Osteoblast (primary cell): ENCODE measurements at places on chromosomes 6 and 20.

- DNase-seq = no peak
These were observed 26.0 kb downstream of the DSTN start for GRCh38 chr20:17595856-17596255.

DNA sequence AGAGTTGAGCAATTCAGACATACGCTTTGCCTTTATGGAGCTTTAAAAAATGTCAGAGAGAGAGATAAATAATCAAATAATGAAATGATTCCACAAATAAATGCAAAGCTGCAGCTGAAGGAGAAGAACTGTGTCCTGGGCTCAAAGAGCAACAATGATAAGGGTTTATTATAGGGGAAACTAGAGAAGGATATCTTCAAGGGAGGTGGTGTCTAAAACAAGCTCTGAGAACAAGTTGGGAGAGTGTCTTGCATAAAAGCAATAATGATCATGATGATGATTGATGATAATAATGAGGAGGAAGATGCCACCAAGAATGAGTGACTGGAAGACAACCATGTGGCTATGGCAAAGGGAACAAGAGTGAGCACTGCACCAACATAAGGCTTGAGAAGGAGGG, 164.3 kb downstream of the KIF16B start:
- no peak for DNase-seq

DNA sequence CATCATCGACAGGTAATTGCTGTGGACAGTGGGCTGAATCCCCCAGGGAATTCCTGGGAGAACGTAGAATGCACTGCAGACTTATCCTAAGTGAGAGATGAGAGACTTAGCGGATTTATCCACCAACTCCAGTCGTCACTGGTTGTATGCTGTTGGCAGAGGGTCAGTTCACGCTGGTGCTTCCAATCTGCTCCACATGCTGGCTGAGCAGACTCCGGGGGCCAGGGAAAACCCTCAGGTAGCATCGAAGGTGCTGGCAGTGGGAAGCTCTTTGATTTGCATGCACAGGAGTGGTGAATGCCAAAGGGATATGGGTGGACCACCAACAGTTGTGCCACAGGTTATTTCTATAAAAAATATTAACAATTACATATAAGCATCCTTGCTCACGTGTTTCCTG, 20.2 kb downstream of the TTLL9 start:
- no peak for DNase-seq

DNA sequence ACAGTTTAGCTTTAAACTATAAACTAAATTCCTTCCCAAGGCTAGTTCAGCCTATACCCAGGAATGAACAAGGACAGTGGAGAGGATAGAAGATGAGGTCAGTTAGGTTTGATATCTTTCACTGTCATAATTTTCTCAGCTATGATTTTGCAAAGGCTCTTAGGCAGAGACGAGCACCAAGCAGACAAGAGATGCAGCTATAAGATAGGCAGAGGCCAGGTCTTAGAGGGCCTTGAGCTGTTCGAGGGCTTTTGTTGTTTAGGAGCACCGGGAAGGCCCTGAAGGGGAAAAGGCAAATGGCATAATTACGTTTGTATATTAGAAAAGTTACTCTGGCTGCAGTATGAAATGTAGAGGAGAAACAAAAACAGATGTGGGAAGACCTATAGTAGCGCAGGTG, 59.8 kb downstream of the DOP1A start:
- no peak for DNase-seq

GRCh38 chr6:15819226-15819625, 156.4 kb upstream of the DTNBP1 start:
- DNase-seq = no peak

DNA sequence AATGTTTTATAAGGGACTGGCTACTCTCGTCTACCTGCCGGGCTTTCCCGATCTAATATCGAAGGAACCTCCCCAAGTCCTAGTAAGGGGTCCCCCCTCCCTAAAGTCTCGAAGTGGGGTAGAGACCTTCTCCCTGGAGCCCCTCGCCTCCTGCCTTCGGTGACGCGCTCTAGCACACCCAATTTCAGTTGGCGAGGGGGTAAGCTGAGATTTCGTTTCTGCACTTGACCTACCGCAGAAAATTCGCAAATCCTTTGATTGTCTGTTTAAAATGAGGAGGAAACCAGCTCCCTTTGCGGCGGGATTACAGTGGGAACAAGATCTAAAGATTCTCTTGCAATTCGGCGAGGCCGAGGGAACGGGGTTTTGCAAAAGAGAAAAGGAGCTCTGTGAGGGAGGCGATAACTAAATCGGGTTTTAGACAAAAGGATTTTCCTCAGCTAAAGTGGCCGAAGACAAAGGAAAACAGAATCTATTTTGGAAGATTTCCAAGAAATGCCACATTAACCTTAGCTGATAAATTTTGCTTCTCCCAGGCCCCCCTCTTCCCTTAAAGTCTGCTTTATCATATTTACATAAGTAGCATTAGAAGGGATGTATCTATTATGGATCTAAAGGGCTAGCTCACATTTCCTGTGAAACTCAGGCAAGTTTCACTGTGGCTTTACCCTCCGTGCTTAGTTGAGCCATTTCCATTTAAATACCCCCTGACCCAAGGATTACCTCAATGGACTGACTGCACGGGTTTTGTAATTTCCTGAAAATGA, 8.4 kb downstream of the SIM1 start:
- peak; percentile 47 for DNase-seq

- peak; percentile 94 for DNase-seq
These were observed 83.0 kb downstream of the TMEM242 start for GRCh38 chr6:157240059-157240959.

- DNase-seq = no peak
These were observed 664.3 kb downstream of the RFPL4B start for GRCh38 chr6:113011389-113011788.

DNA sequence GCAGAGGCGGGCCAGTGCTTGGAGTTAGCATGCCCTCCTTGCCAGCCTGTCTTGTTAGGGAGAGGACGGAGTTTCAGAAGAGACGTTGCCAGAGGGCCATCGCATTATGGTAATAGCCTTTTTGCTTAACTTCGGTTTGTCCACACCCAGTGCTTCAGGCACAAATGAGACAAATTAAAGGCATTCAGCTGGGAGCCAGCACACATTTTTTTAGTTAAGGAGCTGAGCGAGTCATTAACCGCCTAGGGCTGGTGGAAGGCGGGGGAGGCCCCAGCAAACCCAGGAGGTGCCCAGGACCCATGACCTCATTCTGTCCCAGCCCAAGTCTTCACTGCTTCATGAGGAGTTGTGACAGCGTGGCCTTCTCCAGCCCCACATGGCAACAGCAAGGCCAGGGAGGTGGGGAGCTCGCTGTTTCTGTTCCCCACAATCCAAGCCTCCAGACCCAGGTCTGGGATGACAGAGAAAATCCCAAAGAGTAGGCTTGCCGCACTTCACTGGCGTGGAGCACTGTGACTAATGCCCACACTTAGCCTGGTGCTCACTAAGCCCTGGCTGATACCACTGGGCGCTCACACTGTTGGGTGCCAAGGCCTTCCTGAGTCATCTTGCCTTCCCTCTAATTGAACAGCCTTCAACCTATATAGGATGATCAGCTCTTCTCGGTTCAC, 237.1 kb downstream of the ANKRD60 start:
- peak; percentile 91 for DNase-seq

GRCh38 chr20:19074828-19075516, 137.5 kb upstream of the SLC24A3 start:
- peak; percentile 30 for DNase-seq

GRCh38 chr6:159059885-159060506, 15.2 kb upstream of the TAGAP start:
- DNase-seq = no peak

DNA sequence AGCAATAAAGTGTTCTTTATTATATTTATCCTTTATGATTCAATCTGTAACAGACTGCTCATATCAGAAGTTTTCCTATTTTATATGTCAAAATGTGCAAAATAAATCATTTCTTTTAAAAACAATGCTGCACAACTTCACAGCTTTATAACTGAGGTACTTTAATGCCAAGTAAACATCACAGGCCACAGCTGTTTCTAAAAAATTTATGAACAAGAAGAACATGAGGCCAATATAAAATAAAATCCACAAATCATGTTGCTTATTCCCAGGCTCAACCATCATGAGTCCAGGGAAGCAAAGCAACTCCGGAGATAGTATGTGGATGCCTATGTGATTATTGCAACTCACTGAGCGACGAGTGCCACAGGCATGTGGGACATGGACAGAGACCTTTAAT, 195.5 kb downstream of the ISM1 start:
- DNase-seq = no peak

- no peak for DNase-seq
These were observed 178.4 kb downstream of the MTHFD1L start for GRCh38 chr6:151043944-151044343.

DNA sequence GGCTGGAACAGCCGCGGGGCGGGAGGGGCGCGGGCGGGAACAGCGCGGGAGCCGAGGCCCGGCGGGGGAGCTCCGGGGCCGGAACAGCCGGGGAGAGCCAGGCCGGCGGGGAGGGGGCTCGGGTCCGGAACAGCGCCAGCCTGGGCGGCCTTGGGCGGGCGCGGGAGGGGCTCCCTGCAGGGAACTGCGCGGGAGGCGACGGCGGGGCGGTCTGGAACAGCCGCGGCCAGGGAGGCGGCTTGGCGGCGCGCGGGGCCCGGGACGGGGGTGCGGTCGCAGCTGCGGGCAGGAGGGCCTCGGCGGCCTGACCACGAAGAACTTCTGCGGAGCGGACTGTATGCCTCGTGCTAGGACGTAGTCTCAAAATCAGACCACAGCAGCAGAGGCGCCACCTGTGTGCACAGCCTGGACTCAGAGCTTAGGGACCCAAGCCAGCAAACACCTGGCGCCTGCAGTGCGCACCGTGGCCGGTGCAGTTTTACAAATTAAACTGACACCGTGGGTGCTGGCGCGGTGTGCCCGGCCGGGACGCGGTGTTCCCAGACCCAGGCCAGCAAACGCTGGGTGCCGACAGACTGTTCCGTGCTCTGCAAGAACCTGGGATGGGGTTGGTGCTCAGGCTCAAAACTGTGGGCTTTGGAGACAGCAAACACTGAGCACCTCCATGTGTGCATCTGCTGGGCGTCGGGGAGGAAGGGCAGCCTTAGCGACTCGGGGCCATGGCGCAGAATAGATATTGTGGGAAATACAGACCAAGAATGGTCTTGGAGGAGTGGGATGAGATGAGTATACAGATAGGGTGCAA, 572 bp downstream of the ZNF341 start:
- DNase-seq = no peak

DNA sequence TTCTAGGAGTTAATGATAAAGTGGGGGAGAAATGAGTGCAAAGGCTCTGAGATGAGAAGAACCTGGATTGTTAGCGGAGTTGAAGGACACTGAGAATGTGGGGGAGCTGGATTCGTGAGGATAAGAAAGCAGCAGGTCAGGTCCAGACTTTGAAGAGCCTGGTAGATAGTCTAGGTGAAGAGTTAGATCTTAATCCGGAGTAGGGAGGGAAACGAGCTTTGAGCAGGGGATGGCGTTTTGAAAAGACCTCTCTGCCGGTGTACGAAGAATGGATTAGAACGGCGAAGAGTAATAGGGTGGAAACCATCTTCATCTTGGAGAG, 487 bp upstream of the PHF20 start:
- DNase-seq = no peak

GRCh38 chr6:53259860-53260580, 88.7 kb downstream of the ELOVL5 start:
- DNase-seq = no peak

DNA sequence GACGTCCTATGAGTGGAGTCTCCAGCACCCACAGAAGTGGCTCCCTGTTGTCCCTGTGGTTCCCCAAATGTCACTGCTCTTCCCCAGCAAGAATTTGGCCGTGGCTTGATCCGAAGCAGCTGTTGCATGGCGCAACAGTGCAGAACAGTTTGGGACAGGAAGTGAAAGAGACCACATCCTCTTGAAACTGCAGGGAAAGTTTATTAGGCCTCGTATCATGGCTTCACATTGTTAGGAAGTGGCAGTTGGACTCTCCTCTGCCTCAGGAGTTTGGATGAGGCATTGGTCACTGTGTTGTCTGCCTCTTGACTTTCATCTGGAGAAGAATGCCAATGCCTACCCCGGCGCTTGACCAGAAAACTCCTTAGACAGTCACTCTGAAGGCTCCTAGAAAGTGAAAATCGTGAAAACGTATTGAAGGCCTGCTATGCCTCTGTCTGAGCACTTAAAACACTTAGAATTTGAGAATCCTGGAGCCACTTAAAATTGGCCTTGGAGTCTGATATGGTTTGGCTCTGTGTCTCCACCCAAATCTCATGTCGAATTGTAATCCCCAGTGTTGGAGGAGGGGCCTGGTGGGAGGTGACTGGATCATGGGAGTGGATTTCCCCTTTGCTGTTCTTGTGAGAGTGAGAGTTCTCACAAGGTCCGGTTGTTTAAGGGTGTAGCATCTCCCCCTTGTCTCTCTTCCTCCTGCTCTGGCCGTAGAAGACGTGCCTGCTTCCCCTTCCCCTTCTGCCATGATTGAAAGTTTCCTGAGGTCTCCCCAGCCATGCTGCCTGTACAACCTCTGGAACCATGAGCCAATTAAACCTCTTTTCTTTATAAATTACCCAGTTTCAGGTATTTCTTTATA, 334.9 kb upstream of the JARID2 start:
- DNase-seq = no peak

GRCh38 chr6:100913400-100914276, 32.5 kb upstream of the ASCC3 start:
- no peak for DNase-seq

DNA sequence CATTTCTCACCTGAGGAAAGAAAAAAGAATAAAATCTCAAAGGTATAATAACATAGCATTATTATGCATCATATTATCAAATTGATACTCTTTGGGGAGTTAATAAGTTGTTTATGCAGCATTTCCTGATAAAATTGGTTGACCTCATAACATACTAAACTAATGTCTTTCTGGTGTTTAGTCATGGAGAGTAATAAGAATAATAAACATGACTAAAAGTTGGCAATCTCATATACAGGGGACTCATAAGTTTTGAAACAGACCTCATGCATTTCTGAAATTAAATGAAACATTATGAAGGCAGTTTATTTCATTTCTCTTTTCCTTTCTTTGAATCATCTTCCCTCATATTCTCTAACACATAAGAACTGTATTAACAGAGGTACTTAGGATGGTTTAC, 60.5 kb upstream of the PRDM1 start:
- no peak for DNase-seq

DNA sequence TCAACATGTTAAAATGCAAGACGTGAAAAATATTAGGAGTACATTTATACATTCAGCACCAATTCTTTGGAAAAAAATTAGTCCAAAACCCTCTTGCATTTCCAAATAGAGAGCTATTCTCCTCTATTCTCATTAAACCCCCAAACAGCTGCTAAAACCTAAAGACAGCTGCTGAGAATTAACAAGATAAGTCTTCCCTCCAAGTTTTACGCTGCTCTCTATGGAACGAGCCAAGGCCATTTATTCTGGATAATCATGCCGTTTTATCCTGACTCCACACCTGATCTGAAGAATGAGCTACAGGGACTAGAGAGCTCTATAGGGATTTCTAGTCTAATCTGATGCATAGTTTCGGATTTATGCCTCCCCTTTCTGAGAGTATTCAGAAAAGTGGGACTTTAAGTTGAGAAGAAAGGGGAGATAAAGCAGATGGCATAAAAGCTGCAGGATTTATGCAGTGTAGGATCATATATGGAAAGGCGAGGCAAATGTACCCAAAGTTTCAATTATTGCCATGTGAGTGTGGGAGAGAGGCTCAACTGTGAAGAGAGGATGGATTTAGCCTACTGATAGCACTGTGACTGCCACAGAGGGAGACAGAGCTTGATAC, 64.7 kb upstream of the HS3ST5 start:
- no peak for DNase-seq
